ENCODE measurements at places on chromosomes 16 and 17.

- peak; percentile 67 for DNase-seq
These were observed 8.1 kb upstream of the EPX start for GRCh38 chr17:58184308-58184985.

- DNase-seq: no peak
These were observed 37.1 kb downstream of the TMEM11 start for GRCh38 chr17:21176773-21177395.

GRCh38 chr17:76611758-76612157 is 26.1 kb upstream of the ST6GALNAC2 start:
- DNase-seq: no peak

DNA sequence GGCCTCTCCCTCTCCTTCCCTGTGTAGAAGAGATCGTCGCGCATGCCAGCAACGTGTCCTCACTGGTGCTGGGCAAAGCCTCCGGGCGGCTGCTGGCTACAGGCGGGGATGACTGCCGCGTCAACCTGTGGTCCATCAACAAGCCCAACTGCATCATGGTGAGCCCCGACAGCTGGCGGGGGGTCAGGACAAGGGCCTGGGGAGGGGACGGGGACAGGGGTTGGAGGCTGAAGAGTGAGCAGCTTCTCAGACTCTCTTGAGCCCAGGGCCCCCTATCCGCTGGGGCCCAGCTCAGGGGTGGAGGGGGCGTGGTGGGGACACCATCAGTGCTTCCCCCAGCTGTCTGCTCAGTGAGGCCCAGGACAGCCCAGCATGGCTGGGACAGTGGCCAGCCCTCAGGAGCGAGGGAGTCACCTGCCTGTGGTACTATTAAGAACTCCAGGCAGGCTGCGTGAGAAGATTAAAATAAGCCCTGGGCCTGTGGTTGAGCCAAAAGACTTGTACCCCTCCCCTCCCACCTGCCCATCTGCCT is 6.2 kb downstream of the KATNB1 start:
- no peak for DNase-seq

- no peak for DNase-seq
These were observed 9.1 kb downstream of the ASPHD1 start for GRCh38 chr16:29909391-29909790.

DNA sequence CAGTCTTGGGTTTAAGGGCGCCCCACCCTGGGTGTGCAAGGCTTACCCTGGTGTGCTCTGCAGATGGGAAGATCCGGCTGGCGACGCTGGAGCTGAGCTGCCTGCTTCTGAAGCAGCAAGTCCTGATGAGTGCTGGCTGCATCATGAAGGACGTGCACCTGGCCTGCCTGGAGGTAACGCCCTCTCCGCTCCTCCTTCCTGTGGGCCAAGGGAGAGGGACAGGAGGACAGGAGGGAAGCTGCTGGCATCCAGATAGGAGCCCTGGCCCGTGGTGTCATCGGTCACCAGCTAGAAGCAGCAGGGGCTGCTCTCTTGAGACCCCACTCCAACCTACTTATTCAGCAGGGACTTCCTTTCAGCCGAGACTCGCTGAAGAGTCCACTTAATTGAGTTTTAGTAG is 97.8 kb downstream of the CLEC16A start:
- no peak for DNase-seq

GRCh38 chr17:80446645-80447405 is 29.6 kb downstream of the NPTX1 start:
- no peak for DNase-seq

- peak; percentile 62 for DNase-seq
These were observed 922 bp upstream of the MRPL58 start for GRCh38 chr17:75011401-75012095.

- no peak for DNase-seq
These were observed 1.4 kb downstream of the GPR139 start for GRCh38 chr16:20072146-20072873.

DNA sequence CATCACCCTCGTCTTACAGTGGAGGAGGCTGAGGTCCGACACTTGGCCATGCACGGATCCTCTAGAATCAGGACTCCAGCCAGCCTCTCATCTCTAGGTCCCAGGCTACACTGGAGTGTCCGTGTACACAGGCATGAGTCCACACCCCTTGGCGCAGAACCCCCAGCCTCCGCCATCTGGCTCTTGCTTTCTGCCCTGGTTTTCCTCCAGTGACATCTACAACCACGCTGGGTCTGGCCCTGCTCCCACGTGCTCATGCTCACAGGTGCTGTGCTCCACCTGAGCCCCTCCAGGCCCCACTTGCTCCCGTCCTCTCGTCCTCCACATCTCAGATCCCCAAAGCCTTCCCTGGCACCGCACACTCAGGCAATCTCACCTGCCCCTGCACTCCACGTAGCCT is 260.8 kb downstream of the ENGASE start:
- DNase-seq: no peak

DNA sequence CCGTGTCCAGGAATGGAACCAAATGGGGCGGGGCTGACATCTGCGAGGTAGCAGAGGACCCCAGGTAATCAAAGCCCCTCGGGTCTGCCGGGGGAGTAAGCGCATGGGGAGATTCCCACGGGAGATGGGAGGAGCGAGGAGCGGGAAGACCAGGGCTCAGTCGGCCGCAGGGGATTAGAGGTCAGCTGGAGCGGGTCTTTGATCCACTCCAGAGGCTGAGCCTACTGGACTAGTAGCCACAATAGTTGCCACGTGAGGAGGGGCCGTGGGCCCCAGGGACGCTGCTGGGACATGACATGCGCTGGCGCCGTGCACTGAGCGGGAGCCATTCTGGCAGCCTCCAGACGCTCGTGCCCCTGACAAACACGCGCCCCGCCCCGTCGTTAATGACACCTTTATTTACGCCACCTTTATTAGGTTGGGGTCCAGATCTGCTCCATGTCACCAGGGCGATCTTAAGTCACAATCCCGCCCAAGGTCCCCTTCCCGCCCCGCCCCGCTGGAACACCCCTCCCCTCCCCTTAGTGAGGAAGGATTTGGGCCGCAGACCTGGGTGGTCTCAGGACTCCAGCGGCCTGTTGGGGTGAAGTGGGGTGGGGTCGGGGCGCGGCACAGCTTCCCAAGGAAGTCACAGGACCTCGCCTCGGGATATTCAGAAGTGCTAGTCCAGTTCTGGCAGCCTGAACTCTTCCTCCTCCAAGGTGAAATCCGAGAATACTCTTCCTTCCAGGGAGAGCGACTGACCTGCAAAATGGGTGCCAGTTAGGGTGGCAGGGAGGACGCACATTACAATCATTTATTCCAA is 15.0 kb downstream of the PPY start:
- DNase-seq: no peak

DNA sequence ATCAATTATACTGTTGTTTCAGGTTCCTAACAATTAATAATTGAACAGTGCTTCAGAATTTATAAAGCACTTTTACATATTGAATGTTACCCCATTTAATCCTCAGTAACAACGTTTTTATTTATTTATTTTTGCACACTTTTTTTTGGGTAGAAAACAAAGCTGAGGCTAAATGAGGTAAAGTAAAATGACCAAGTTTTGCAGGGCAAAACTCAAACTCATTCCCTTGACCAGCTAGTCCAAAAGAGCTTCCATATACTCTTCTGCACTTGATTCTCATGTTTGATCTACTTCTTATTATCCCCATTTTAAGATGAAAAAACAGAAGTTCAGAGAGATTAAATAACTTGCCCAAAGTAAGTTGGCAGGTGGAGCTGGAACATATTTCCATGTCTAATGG is 81.1 kb upstream of the NACA2 start:
- DNase-seq: no peak

GRCh38 chr16:27452569-27453493 is 50.9 kb downstream of the IL21R start:
- DNase-seq: no peak

DNA sequence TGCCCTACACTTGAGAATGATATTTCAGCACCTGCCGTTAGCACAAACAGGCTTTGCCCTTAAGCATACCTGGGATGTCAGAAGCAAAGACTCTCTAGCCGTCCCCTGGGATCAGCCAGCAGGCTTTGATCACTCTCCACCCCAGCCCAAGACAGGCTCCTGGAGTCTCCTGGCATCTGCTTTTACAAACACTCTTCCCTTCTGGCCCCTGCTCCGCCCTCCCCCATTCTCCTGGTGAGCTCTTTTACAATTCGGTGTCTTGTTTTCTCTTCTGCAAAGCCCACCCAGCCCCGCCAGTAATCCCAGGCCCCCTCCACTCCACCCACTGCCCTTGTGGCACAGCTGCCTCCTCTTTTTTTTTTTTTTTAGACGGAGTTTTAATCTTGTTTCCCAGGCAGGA is 50.4 kb downstream of the KATNIP start:
- no peak for DNase-seq

- DNase-seq: no peak
These were observed 79.6 kb upstream of the ATP2A3 start for GRCh38 chr17:4043862-4044261.

DNA sequence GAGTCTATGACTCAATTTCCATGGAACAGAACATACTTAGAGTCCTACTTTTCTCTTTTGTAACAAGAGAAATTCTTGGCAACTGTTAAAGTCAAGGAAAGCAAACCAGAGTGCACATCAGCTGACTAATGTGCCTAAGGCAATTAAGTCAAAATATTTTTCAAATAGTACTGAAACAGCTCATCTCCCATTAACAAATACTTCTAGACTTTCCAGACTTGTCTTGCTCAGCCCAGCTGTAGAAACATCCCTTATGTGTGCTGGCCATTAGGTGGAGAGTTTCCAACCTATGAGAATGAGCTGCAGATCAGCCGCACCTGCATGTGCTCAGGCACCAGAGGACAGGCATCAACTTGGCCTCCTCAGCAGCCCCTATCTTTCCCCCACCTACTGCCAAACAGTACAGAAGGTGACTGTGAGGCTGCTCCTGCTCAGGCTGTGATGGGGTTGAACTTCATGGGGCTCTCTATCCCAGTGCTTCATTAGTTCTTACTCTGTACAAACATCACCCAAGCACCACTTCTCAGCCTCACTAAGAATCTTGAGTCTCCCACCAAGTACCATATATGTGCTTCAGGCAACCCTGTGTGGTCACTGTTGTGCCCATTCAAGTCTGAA is 32.2 kb downstream of the TEX2 start:
- peak; percentile 93 for DNase-seq

- DNase-seq: no peak
These were observed 17.5 kb downstream of the CMTM3 start for GRCh38 chr16:66621973-66622372.

- peak; percentile 68 for DNase-seq
These were observed 70.5 kb downstream of the MARF1 start for GRCh38 chr16:15572329-15573001.

DNA sequence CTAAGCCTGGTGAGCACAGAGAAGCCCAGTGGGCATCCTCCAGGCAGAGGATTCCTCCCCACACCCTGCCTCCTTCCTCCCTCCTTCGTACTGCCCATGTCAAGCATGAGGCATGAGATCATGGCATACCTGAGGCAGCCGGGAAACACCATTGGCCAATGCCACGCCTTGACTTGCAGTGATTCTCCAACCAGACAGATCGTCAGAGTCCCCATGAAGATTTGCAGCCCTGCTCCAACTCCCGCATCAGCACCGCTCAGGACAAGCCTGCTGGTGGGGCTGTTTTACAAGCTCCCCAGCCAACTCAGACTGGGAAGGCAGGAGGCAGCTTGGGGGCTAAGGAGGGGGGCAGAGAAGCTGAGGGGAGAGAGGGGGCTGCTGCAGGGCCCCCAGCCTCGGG is 2.9 kb upstream of the KRT16 start:
- DNase-seq: no peak

- no peak for DNase-seq
These were observed 14.0 kb downstream of the HERPUD1 start for GRCh38 chr16:56945847-56946527.

DNA sequence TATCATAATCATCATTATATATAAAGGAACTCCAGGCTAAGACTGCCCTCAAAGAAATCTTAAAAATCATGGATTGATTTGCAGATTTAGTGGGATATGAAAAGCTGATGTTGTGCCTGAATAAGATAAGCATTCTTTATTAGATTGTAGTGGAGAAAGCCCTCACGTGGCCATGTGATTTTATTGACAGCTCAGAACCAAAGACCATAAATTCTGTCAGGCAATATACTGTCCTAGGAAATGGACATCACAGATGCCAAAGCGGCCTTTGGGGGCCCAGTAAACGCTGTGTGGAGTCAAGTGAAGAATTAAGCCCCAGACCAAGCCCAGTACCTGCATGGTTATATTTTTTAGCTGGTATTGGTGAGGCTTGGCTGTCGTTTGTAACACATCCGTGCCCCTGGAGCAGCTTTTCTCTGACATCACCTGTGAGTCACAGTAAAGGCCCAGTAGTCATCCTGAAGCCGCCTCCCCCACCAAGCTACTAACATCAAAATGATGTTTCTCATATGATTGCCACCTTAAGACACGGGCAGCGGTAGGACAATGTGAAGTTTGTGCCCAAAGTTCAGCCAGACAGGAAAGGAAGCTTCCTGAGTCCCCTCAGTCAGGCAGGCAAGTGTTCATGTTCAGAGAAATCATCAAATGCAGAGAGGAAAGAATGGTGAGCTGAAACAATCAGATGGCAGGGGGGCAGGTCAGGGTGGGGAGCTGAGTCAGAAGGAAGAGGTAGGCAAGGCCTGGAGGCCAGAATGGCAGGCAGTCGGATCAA is 209.4 kb downstream of the IRX3 start:
- DNase-seq: peak; percentile 84

DNA sequence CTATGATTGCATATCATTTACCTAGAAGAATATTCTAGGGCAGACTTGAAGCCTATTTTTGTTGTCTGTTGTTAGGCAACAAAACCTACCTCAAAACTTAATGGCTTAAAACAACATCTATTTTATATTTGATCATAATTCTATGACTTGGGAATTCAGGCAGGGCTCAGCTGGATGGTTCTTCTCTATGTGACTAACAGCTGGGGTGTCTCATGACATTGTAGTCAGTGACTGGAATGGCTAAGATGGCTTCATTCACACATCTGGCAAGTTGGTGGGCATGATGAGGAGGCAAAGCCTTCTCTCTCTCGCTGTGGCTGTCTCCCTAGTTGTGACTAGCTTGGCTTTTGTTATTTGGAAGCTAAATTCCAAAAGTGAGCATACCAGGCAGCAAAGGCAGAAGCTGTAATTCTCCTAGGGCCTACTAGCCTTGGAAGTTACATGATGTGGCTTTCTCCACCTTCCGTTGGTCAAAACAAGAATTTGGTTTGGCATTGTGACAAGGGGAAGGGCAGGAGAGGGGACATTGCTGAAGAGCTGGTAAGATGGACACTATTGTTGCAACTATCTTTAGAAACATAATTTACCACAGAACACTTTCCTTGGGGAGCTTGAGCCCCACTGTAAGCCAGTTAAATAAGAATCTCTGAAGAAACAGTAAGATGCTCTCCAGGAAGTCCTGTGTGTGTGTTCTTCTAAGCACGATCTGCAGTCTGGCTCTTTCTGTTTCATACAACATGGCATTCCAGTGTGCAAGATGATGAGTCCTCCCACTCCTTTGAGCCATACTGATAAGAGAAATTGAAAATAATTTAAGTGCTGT is 39.4 kb downstream of the ZNRF1 start:
- DNase-seq: peak; percentile 44
